Astrocyte of the cerebellum (primary cell): ENCODE measurements at places on chromosomes 1 and 21.
A peak's percentile ranks its signal among the peaks of the same experiment; 100 is the strongest.

- DNase-seq: no peak
These were observed 101.5 kb downstream of the MRPL37 start for GRCh38 chr1:54301497-54301896.

- no peak for DNase-seq
These were observed 244.3 kb downstream of the SLC45A1 start for GRCh38 chr1:8562222-8562621.

GRCh38 chr1:85681087-85681486 lies 27.1 kb downstream of the ZNHIT6 start:
- DNase-seq: peak; percentile 49

DNA sequence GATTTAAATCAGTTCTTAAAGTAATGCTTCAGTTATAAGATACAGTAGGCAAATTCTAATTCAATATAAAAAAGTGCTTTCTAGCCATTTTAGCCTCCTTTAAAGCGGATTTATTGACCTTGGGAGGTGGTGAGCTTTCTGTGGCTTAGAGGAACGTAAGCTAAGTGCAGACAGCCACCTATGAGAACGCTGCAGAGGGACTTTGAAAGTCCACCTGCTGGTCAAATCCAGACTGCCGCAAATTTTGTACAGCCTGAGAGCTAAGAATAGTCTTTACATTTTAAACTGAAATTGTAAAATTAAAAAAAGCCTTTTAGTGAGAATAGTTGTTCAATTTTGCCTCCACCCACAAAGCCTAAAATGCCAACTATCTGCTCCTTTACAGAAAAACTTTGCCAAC lies 67.0 kb upstream of the SSX2IP start:
- DNase-seq: no peak

- DNase-seq: no peak
These were observed 15.7 kb upstream of the PDXK start for GRCh38 chr21:43703035-43703880.

GRCh38 chr1:8742022-8742924 lies 75.2 kb downstream of the RERE start:
- no peak for DNase-seq

GRCh38 chr21:23496729-23497128 lies 2110.6 kb downstream of the MRPL39 start:
- no peak for DNase-seq

DNA sequence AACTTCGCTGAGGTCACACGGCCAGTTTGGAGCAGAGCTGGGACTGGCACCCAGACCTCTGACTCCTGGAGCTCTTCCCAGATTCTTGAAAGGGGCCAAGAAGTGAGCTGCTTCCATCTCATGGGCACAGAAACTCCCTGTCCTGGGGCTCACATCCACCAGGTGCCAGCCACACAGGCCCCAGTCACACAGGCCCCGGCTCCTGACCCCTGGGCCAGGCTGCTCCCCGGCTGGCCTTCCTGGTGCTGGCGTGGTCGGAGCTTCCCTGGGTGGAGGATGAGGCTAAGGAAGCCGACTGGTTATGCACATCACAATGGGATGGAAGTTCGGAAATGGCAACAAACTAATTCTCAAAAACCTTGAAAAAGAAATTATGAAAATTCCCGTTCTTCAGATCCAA lies 3.0 kb upstream of the GABRD start:
- no peak for DNase-seq

- no peak for DNase-seq
These were observed 19.5 kb downstream of the ACTN2 start for GRCh38 chr1:236705771-236706170.

- DNase-seq: no peak
These were observed 84.8 kb downstream of the CAMTA1 start for GRCh38 chr1:6870086-6870485.

- DNase-seq: no peak
These were observed 27.8 kb upstream of the ALDH9A1 start for GRCh38 chr1:165726169-165726568.

- DNase-seq: no peak
These were observed 201.1 kb downstream of the OMA1 start for GRCh38 chr1:58345215-58346035.

DNA sequence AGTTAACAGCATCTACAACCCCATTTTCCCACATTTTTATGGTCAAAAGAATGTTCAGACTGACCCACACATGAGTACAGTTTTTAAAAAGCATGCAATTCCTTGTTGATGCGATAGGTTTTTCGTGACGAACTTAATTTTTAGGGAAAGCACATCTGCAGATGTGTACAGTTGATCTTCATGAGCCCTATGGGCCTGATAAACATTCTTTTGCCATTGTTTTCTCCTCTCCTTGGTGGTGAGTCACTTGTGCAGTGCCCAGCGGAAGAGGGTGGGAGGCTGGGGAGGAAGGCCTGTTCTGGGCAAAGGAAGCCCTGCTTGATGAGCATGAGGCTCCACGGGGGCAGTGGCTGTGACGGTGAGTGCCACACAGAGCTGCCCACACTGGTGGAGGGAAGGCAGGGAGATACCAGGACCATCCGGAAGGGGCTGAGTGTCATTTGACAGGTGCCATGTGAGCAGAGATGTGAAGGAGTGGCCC lies 5.3 kb downstream of the ARF1 start:
- peak; percentile 27 for DNase-seq

DNA sequence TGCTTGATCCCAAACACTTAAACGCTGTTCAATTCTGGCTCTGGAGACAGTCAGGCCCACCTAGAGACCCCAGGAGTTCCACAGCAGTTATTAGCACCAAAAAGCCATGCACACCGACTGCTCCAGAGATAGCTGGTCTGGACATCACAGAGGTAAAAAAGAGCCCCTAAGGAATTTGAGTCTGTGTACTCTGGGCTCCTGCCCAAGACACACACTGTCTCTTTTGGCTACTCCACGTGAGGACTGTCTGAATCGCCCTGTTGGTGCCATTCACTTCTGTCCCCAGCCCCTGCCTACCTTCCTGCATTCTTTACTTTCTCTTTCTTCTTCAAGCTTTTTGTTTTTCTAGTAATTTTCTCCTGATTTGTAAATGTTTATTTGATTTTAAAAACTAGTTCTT lies 197.4 kb downstream of the ADGRL2 start:
- DNase-seq: no peak

DNA sequence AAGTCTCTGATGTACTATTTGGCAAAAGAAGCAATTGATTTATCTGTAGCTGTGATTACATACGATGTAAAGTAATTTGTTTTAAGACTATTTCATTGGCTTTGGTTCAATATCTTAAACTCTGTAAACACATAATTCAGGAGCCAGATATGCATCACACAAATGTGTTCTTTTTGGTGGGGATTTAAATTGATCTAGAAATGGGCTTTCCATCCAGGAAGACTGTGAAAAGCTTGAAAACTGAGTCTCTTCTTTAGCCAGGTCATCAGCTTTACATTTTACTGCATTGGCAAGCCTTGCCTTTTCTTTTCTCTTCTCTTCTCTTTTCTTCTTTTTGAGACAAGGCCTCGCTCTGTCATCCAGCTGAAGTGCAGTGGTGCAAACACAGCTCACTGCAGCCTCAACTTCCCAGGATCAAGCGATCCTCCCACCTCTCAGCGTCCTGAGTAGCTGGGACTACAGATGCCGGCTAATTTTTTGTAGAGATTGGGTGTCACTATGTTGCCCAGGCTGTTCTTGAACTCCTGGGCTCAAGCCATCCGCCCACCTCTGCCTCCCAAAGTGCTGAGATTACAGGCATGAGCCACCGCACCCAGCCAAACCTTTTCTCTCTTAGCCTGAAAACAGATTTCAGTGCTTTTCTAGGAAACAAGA lies 1.4 kb downstream of the RCAN3 start:
- no peak for DNase-seq

GRCh38 chr1:209546390-209547085 lies 37.0 kb upstream of the CAMK1G start:
- no peak for DNase-seq

GRCh38 chr1:10514490-10515235 lies 39.9 kb downstream of the PEX14 start:
- no peak for DNase-seq

DNA sequence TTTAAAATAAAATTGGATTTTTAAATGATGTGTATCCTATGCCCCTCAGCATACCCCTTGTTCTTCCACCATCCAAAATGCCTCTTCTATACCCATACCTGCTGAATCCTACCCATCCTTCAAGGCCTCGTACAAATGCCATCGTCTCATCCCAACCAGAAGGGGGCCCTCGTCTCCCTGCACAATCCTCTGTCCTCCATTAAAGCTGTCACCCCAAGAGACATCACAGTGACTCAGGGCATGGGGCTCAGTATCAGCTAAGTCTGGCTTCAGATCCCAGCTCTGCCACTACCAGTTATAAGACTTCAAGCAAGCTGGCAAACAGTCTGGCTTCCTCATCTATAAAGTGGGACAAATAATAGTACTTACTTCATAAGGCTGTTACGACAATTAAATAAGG lies 23.8 kb downstream of the IGFN1 start:
- DNase-seq: no peak

DNA sequence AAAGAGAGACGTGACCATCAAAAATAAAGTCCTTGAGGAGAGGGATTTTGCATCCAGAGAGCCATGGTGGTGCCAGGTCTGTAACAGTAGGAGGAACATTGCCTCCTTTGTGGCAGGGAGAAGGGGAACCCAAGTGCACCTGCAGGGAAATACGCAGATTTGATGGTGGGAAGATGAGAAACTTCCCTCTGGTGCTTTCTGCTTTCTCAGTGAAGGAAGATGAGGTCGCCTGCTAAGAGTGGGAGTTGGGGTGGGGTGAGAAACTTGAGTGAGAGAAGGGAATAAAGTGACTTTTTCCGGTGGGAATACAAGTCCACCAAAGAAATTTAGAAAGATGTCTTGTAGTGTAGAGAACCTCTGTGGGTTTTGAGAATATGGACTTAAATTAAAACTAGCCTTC lies 9.1 kb downstream of the PLA2G4A start:
- no peak for DNase-seq

DNA sequence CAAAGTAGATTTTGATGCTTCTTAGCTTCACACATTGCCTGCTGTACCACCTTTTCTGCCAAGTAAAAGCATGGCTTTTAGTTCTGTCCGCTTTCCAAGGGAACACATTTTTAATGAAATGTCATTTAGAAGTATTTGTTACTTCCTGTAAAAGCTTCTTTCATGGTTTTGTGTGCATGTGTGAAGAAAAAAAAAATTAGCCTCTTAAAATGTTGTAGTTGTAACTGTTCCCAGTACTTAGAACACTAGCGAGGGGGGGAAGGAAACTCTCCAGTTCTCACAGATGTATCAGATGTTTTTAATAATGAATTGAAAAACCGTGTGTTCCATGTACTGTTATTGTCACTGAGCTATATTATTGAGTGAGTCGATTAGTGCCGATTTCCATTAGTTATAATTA lies 568.3 kb upstream of the ADGRL2 start:
- no peak for DNase-seq

GRCh38 chr1:81509594-81509993 lies 291.1 kb upstream of the ADGRL2 start:
- DNase-seq: no peak

GRCh38 chr21:26019236-26019635 lies 151.3 kb downstream of the APP start:
- DNase-seq: no peak

- DNase-seq: no peak
These were observed 618 bp downstream of the ETS2 start for GRCh38 chr21:38806153-38806941.

DNA sequence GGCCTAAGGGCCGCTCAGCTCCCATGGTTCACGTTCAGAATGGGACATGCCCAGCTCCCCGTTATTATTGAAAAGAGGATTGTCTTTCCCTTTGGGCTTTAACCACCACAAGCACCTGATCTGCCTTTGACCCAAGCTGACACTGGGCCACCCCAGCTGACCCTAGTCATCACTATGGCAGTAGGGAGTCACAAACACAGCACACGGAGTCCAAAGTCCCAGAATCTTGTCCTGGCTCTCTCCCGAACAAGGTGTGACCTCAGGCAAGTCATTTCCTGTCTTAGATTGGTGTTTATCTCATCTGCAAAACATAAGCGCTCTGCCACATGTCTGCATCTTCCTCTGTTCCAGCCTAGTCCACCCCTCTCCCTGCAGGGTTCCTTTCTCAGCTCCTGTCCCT lies 31.5 kb downstream of the IGFN1 start:
- no peak for DNase-seq

DNA sequence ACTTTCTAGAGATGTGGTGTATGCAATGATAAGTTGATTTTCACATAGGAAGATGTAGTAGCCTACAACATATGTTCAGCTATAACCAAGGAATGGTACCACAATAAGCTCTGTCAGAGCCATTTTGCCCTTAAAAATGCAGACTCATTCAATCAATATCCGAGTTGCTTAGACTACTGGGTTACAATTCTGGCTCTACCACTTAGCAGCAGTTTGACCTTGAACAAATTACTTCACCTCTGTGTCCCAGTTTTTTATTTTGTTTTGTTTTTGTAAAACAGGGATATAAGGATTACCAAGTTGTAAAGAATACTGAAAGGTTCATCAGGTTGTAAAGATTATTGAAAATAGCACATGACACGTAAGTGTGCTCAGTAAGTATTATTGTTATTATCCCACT lies 9.3 kb downstream of the EPS15 start:
- no peak for DNase-seq

DNA sequence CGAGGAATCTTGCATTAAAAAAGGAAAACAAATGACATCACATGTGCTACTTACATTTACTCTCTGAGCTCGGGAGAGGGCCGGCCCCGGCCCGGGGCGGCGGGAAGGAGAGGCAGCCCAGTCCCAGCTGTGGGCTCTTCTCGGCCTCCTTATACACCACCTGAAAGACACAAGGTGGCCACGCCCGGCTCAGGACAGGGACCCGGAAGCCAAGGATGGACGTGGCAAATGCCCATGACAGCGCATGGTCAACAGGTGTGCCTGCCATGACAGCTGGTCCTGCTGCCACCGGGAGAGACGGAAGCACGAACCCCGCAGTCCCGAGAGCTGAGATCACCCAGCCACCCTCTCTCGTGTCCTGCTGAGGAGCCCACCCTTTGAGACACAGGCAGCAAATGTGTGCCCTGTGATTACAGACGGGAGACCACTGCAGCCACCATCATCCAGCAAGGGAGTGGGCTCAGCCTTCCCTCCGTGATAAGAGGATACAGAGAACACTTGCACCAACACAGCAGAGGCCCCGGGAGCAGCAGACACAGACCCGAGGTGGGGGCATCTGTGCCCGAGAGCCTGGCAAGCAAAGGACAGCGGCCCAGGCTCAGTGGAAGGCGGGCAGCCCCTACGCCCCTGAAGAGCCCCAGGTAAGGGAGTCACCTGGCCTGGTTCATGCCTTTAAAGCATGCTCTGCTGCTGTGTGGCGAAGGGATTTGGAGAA lies 8.7 kb downstream of the TPRG1L start:
- no peak for DNase-seq

DNA sequence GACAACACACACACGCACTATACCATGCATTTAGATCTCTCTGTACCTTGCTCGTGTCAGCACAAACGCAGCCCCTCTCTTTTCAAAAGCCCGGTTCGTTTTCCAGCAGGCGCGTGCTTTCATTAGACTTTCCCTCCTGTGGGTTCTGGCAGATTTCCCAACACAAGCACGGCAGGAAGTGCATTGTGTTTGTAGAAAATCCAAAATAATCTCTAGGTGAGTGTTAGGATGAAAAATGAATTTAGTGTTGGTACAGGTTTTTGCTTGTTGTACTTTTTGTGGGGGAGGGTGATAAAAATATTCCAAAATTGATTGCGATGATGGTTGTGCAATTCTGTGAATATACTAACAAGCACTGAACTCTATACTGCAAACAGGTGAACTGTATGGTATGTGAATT lies 54.1 kb upstream of the POFUT2 start:
- peak; percentile 63 for DNase-seq
